Putamen (tissue), 1 donor: ENCODE measurements at places on chromosomes 13 and 19.

GRCh38 chr13:46160065-46160464, 21.9 kb downstream of the LCP1 start:
- DNase-seq, result no peak

DNA sequence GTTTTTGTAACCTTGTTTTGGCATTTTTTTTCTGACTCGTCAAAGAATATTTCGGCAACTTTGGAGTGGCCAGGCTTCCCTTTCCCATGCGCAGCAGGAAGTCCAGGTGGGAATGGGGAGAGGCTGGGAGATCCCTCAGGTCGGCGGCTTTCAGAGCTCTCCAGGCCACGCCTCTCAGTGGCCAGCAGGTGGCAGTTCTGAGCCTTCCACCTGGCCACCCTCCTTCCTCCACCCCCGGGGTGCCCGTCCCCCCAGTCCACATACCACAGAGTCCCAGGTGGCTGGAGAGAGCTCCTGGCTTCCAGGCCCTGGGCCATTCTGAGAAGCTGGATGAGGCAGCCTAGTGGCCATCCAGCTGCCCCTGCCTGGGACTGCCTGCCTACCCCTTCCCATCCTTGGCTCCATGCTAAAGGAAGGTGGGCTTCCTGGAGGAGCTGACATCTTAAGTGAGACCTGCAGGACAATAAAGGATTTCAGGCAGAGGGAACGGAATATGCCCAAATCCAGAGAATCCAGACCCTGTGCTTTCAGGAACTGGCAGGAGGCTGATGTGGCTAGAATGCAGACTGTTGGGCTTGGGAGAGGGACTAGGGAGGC, 46.3 kb downstream of the CCNE1 start:
- DNase-seq, result no peak

GRCh38 chr19:871446-872265, 12.2 kb downstream of the CFD start:
- DNase-seq, result no peak

DNA sequence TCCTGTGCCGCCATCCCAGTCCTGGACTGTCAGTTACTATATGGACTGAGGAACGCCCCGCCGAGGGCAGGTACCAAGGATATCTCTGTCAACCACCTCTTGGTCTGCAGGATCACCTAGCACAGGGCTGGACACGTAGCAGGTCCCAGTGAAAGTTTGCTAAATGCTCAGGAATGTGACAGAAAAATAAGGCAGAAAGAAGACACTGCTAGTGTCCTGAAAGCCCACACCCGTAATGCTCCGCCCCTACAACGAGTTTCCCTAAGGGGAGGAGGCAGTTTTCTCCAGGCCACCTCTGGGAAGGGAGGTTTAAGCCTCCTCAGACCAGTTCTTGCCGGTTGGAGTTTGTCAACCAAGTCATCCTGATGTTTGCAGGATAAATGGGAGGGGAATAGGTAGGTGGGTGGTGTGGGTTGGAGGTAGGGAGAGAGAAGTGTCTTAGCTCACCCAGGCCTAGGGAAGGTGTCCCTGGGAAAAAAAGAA, 1.7 kb upstream of the SERTAD3 start:
- no peak for DNase-seq

DNA sequence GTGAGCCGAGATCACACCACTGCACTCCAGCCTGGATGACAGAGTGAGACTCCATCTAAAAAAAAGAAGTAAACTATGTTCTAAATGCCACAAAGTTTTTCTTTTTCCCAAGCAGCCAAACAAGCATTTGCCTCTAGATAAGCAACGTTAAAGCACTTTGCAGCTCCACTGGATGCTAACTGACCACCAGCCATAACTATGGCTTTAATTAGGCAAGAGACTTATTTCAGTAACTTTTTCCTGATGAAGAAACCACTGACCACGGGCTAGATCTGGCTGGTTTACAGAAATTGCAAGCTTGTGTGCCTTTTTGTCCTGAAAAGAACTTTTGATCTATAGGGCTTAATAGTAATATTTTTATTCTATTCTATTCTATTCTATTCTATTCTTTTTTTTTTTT, 22.1 kb downstream of the CD70 start:
- DNase-seq, result no peak

DNA sequence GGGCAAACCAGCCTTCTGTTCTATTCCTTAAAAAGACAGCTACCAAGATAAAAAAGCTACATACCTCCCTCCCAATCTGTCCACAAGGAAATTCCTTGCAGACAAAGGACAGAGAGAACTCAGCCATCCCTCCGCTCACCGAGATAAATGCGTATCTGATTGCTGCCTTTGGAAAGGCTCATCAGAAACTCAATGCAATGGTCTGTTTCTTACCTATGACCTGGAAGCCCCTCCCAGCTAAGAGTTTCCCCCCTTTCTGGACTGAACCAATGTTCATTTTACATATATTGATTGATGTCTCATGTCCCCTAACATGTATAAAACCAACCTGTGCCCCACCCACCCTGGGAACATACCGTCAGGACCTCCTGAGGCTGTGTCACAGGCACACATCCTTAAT, 11.6 kb downstream of the BTBD2 start:
- DNase-seq, result no peak

DNA sequence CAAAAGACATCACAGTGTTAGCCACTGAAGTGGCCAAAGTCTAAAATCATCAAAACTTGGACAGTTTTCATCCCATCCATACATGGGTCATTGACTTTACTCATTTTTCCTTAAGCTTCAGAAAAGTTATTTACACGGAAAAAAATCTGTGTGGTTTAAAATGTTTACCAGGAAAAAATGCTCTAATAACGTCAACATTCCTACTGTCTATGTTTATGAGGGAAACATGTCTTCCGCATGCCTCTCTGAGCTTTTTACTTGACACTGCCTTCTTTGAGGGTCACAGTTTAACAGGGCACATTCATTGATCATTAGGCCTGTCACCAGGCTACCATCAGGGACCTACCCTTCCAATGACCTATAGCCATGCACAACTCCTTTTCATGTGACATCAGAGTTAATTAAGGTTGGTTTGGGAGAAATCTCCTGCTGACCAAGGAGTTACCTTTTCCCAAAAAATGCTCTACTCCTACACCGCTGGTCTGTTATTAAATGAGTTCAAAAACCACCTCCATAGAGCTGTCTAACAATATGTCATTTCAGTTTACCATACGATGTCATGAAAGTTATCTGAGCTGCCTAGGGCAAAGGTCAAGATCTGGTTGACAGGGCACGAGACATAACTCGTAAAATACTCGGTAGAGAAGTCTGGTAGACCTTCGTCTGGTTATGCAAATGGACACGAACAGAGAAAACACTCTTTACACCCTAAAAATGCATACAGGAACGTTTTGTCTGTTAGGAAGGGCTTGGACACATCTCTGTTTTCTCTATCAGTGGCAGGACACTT, 17.8 kb downstream of the FLT1 start:
- no peak for DNase-seq

- no peak for DNase-seq
These were observed 25.3 kb downstream of the NAXD start for GRCh38 chr13:110640591-110641029.

DNA sequence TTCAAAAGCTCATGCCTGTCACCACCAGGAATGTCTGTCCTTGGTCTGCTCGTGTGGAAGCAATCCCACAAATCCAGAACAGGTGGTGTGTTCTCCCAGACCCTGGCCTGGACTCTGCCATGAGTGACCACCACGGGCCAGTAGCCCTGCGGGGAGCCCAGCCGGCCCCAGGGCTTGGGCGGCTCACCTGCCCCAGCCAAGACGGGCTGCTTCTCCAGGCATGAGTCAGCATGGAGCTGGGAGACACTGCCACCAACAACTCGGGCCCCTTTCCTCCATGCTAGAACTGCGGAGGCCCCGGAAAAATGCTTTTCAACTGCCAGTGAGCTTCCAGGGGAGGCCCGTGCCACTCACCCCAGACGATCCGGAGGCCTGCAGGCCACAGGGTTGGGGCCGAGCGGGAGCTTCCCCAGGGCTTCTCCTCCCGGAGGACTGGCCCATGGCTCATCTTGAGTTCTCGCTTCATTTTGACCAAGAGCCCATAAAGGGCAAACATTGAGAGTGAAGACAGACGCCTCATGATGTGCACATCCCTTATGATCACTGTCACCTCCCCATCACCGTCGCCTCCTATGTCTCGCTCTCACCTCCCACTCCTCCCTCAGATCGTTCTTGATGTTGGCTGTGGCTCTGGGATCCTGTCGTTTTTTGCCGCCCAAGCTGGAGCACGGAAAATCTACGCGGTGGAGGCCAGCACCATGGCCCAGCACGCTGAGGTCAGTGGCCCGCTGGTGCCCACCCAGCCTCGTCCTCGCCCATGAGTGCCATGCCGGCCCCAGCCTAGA, 16.7 kb downstream of the YIPF2 start:
- DNase-seq, result peak; percentile 37

DNA sequence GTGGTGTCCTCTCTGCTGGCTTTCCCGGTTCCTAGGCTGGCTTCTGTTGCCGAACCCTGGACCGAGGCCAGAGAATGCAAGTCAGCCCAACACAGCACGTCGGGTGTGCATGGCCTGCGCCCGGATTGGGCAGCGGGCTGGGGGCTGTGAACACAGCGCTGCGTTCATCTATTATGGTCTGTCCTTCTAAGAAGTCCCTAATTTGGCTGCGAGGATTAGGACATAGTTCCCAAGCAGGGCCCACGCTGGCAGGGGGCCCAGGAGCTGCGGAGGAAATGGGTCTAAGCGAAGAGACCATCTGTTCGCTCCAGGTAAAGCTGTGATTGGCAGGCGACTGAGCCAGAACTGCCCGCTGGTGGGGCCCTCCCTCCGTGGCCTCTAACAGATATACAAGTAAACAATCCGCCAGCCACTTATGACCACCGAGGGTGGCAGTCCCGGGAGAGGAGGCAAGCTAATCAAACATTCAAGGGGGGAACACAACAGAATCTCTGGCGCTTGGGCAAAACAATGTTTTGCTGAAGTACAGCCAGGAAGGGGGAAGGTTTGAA, 6.0 kb downstream of the SYCE2 start:
- DNase-seq, result peak; percentile 83

GRCh38 chr19:39110263-39110967, 15.2 kb upstream of the PAK4 start:
- DNase-seq, result no peak

- DNase-seq, result no peak
These were observed 42.2 kb downstream of the DHRS12 start for GRCh38 chr13:51761643-51762350.
